NCI-H1105 (cell line): ENCODE measurements at places on chromosomes 1 and 21.

GRCh38 chr1:83978056-83978455 lies 20.9 kb downstream of the TTLL7 start:
- DNase-seq: peak; percentile 65

GRCh38 chr1:218380125-218380977 lies 35.2 kb downstream of the TGFB2 start:
- DNase-seq: peak; percentile 34

DNA sequence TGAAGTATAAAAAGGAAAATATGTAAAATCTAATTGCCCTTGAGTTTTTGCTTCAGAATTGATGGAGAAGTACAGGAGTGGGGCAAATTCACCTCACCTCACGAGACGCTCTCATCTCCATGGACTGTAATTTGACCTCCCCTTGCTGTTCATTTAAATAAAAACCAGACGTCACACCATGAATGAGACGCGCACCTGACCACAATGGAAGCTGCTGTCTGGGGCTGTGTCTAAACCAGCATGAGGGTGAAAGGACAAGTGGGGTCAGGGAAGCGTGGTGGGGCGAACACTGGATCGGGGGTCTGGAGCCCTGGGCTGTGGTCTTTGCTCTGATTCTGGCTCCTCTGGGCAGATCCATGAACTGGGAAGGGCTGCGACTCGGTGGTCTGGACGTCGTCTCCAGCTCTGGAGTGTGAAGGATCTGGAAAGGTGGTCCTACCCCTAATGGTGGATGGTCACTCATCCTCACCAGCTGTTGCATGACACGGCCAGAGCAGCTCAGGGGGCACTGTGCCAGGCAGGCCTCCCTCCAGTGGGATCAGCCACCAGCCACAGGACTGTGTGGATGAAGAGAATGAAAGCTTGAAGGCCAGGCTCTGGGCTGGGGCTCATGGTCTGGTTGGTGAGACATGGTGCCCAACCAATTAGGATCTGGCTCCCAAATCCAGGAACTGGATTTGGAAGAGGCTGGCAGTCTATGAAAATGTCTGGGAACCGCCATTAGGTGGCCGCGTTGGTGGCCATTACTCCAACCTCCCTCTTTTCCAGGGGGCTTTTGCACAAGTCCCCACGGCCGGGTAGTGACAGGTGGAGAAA lies 728.6 kb downstream of the PTPRU start:
- no peak for DNase-seq

GRCh38 chr1:245201827-245202226 lies 47.0 kb downstream of the KIF26B start:
- no peak for DNase-seq

GRCh38 chr1:179677882-179678281 lies 65.2 kb upstream of the FAM163A start:
- DNase-seq: no peak

- DNase-seq: no peak
Observed at GRCh38 chr1:7421471-7422075, 349.5 kb upstream of the VAMP3 start.

DNA sequence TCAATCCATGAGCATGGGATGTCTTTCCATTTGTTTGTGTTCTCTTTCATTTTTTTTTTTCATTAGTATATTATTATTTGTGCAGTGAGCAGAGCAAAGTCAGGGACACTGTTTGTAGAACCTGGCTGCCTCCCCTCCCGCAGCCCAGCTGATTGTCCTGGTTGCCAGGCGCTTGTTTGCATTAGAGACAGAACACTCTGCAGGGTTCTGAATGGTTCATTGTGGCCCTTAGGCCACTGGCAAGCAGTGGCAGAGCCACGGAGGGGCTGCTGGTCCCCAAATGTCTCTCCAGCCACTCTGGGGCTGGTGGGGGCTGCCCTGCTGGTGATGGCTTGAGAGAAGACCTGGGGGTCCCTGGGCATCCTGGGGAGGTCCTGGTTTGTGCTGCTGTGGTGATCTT lies 29.0 kb downstream of the ETS2 start:
- no peak for DNase-seq

DNA sequence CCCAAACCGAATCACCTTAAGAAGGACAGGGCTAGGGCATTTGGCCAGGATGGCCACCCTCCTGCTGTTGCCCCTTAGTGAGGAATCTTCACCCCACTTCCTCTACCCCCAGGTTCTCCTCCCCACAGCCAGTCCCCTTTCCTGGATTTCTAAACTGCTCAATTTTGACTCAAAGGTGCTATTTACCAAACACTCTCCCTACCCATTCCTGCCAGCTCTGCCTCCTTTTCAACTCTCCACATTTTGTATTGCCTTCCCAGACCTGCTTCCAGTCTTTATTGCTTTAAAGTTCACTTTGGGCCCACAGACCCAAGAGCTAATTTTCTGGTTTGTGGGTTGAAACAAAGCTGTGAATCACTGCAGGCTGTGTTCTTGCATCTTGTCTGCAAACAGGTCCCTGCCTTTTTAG lies 3.6 kb downstream of the BTG2 start:
- no peak for DNase-seq

- no peak for DNase-seq
Observed at GRCh38 chr1:93623875-93624274, 57.8 kb downstream of the BCAR3 start.

DNA sequence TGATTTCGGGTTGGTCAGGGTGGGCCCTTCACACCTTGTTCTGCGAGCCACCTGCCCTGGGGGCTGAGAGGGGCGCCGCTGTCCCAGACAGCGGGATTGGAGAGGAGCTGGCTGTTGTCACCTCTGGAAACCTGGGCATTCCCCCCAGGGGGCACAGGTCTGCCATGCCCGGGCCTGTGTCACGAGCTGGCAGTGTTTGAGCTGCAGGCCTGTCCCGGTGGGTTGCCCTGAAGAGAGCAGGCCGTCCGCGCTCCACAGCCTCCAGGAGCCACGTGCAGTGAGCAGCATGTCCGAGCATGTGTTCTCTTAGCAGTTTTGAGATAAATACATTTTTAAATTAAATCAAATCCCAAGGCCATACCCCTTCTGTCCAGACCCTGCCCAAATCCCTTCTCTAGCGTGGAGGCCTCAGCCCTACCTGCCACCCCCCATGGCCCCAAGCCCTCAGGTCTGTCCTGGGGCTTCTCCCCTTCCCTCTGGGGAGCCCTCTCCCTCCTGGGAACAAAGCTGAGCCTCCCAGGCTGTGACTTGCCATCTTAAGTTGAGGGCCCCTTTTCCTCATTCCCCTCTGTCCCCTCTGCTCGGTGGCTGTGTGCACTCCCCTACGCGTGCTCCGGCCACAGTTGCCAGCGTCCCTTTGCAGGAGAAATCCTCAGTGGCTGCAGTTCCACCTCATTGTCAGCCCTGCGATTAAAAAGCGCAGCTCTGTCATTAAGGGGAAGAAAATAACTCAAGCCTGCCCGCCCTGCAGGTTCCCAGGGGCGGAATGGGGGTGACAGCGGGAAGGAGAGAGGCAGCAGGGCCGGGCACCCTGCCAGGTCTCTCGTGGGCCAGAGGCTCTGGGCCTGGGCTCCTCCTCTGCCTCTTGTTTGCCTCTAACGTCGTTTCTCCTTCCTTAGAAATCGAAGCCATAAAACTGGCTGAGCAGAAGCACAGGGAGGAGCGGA lies 26.6 kb downstream of the SLX9 start:
- peak; percentile 24 for DNase-seq

DNA sequence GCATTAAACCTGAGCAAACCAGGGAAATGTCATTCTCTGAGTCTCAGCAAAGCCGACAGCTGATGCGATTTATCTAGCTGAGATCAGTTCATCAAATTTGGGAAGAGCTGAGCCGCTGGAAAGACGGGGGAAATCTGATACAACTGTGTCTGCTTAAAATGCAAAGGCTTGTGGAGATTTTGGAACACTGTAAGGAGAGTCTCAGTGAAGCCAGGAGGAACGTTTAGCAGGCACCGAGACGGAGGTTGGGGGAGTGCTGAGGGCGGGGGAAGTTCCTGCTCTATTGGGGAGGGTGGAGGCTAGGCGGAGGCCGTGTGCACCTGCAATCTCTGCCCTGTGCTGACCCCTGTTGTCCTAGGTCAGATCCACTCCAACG lies 143.2 kb upstream of the CSF3R start:
- DNase-seq: no peak

GRCh38 chr1:213820362-213821149 lies 167.2 kb upstream of the PROX1 start:
- DNase-seq: peak; percentile 48

DNA sequence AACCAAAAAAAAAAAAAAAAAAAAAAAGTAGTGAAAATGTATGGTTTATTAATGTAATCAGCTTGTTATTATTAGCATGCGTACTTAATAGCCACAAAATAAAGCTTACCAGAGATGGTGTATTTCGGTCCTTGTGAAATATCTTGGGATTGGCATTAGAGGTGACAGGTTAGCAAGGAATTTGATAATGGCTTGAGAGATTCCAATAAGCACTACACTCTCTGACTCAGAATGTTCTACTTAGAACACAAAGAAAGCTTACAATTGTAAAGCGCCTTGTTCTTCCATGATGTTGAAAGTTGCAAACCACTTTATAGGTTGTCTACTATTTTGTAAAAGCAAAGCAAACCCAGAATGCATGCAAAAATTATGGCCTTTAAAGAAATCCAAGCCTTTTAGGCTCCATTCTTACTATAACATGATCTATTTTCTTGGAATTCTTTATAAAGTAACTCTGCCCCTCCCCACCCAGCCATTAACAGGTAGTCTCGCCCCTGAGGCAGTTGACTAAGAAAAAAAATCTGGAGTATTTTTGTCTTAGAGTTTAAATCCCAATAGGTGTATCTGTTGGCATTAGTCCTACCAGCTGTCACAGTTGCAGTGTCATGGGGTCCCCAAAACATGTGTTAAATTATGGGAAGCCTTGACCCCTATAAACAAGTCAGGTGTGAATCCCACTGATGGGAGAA lies 129.2 kb downstream of the DHRS3 start:
- DNase-seq: no peak

DNA sequence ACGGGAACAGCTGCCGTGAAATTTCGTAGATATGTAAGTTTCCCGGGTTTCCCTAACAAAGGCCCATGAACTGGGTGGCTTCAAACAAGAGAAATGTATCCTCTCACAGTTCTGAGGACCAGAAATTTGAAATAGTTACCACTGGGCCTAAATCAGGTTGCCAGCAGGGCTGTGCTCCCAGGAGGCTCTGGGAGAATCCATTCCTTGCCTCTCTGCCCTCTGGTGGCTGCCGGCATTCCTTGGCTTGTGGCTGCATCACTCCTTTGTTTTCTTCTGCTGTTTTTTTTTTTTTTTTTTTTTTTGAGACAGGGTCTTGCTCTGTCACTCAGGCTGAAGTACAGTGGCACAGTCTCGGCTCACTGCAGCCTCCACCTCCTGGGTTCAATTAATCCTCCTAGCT lies 23.7 kb downstream of the UMODL1 start:
- no peak for DNase-seq
